ENCODE measurements at places on chromosomes 7 and 10.

DNA sequence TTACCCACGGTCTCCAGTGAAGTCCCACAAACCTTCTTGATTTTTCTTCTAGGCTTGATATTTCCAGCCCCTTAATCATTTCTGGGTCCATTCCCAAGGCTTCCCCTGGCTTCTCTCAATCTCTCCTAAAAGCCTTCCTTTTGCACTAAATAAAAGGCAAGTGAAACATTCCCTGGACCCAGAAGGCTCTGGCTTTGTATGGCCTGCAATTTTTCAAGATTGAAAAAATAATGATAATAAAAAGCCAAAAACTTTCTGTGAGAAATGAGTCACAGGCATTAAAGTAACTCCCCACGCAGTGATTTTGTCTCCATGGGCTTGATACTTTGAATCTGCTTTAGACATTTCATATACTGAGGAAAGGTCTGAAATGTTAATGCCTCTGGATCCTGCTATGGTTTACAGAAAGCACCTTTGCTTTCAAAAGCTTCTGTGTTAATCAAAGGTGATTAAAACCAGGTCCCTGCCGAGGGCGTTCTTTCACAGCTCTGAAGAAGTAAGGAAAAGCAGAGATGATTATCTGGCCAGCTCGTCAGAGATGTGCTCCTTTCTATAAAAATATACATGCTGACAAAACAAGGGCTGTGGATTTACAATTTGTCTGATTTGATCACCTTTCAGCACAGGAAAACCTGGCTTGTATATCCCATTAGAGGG is 118.9 kb upstream of the TMEM72 start:
- DNase-seq: no peak

GRCh38 chr7:21948364-21948763 is 2.7 kb upstream of the CDCA7L start:
- no peak for DNase-seq

- no peak for DNase-seq
These were observed 5.6 kb downstream of the IL2RA start for GRCh38 chr10:6056411-6057135.

DNA sequence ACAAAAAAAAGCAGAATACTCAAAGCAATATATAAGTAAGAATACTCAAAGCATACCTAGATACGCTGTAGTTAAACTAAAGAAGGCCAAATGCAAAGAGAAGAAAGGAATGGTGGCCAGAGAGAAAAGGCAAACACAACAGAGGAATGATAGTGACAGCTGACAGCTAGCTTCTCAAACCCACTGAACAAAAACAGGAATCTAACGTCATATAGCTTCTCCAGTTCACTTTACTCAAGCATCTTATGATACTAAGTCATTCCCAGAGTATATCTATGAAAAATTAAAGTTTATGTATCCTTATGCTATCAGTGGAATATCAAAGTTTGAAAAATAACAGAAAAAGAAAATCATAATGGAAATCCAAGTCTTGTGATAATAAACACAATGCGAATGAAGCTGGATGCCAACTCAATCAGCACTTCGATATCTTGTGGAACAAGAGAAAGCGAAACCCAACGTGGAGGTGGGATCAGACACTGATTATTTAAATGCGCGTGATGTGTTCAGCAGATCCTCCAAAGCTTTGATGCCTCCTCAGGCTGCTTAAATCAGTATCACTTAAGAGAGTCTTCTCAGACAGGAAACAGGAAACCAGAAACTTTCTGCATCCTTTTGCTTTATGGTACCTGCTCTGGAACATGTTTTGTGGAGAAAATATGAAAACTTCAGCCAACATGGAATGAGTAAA is 102.8 kb downstream of the PIP4K2A start:
- DNase-seq: no peak

DNA sequence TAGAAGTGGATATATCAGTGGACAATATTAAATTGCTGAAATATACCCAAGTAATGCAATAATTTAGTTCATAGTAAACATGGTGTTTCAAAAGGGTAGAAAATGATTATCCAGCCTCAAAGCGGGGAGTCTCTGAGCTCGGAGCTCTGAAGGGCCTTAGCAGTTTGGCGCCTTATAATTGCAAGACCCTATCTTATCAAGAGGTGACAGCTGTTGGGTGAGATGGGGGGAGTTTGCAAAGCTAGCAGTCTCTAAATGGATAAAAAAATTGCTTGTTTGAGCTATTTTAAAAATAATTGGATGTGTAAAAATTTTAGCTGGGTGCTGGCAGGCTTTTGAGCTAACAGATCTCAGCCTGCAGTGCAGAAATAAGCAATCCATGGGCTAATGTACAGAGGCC is 219.2 kb downstream of the CCSER2 start:
- no peak for DNase-seq

GRCh38 chr10:128473911-128474310 is 347.7 kb upstream of the MKI67 start:
- no peak for DNase-seq

GRCh38 chr10:77836299-77836820 is 90.2 kb downstream of the DLG5 start:
- DNase-seq: peak; percentile 70

DNA sequence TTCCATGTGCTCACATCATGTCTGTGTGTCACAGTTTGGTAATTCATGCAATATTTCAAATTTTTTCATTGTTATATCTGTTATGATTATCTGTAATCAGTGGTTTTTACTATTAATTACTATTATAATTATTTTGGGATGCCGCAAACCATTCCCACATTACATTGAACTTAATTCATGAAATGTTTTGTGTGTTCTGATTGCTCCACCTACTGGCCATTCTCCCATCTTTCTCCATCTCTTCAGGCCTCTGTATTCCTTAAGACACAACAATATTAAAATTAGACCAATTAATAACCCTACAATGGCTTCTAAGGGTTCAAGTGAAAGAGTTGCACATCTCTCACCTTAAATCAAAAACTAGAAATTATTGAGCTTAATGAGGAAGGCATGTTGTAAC is 398.5 kb downstream of the PCDH15 start:
- no peak for DNase-seq

GRCh38 chr7:101795461-101795860 is 22.0 kb upstream of the CUX1 start:
- DNase-seq: no peak

DNA sequence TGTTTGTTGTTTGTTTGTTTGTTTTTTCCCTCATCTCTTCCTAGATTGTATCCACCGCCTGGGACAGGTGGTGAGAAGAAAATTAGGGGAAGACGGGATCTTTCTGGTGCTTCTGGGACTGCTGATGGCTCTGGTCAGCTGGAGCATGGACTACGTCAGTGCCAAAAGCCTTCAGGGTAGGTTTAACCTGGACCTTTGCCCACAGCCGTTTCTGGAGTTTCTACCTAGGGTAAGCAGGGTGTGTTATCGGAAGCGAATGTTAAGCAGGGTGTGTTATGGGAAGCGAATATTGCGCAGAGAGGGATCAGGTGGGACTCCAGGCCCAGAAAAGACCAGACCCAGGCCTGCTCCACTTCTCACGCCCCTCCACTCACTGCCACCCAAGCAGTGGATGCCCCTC is 4.7 kb downstream of the CLCN1 start:
- no peak for DNase-seq

GRCh38 chr7:151672716-151673115 is 153.0 kb upstream of the RHEB start:
- DNase-seq: no peak

DNA sequence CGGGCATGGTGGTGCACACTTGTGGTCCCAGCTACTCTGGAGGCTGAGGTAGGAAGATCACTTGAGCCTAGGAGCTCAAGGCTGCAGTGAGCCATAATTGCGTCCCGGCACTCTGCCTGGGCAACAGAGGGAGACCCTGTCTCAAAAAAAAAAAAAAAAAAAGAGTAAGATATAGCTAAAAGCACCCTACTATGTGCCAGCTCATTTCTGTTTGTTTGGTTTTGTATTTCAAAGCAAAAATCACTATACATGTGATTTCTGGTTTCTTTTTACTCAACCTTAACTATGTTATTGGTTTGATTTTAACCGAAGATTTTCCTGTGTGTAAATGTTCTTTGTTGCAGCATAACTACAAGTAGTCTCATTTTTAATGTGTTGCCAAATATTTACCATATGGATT is 66.5 kb upstream of the RSBN1L start:
- DNase-seq: no peak

- no peak for DNase-seq
These were observed 91.9 kb upstream of the MBL2 start for GRCh38 chr10:52864201-52865106.
